ENCODE measurements at places on chromosomes 5 and 9.
A peak's percentile ranks its signal among the peaks of the same experiment; 100 is the strongest.

- no peak for DNase-seq
Observed at GRCh38 chr5:132389051-132389331, 19.5 kb downstream of the SLC22A5 start.

- no peak for DNase-seq
Observed at GRCh38 chr5:158429564-158429963, 570.6 kb upstream of the CLINT1 start.

DNA sequence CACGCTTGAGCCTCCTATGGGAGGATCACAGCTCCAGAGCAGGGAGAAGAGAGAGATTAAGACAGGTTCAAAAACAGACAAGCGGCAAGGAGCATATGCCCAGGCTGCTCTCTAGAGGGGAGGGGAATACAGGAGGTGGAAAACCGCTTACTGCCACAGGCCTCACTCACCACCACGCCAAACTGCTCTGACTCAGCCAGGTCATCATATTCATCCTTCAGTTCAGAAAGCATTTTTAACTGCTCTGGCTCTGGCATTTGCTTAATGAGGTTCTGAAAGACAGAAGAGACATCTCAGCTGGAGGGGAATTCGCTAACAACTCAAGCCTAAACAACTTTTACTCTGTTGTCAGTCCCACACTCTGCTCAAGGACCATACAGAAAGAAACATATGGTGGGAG lies 40.1 kb downstream of the PCDHGC5 start:
- no peak for DNase-seq

- peak; percentile 45 for DNase-seq
Observed at GRCh38 chr5:38783011-38783561, 62.7 kb upstream of the OSMR start.

GRCh38 chr9:88814577-88814976 lies 176.7 kb upstream of the S1PR3 start:
- no peak for DNase-seq

- no peak for DNase-seq
Observed at GRCh38 chr9:89808756-89809181, 204.0 kb downstream of the GADD45G start.

GRCh38 chr5:172721455-172722326 lies 49.3 kb downstream of the DUSP1 start:
- DNase-seq: no peak

GRCh38 chr5:601771-602465 lies 10.2 kb upstream of the CEP72 start:
- DNase-seq: no peak

DNA sequence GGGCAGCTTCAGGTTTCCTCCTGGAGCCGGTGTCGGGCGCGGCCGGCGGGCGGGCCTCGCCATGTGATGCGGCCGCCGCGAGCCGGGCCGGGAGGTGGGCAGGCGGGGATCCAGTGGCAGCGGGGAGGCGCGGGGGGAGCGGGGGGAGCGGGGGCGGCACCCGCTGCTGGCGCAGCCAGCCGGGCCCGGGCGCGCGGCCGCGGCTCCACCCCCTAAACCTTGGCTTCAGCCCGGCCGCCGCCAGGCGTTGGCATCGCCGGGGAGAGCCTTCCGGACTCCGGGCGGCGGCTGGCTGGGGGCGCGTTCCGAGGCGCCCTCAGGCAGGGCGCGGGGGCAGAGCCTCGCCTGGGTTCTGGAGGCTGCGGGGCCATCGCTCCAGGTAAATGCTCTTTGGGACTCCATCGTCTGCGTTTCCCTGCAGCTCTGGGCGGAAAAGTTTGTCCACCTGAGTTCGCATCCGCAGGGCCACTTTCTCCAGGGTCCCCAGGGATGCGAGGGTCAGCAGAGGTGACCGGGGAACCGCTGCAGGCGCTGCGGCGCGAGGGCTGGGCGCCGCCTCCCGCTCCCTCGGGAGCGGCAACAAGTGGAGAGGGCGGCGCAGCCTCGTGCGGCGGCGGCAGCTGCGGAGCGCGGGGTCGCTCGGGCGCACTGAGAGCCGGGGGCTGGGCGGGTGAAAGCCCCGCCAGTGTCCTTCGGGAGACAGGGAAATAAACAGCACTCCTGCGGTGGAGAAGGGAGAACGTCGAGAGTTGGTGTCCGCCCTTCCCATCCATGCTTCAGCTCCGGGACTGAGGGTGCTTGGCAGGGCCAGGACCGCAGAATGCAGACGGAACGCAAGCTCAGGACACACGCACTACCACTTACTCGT lies at the start of gene ARHGEF28:
Gene ARHGEF28, plus strand, starts transcription at position 253 of the 868 bp plus-strand sequence. CDS start 58,656 bp downstream, outside the sequence.
- DNase-seq: peak; percentile 67

DNA sequence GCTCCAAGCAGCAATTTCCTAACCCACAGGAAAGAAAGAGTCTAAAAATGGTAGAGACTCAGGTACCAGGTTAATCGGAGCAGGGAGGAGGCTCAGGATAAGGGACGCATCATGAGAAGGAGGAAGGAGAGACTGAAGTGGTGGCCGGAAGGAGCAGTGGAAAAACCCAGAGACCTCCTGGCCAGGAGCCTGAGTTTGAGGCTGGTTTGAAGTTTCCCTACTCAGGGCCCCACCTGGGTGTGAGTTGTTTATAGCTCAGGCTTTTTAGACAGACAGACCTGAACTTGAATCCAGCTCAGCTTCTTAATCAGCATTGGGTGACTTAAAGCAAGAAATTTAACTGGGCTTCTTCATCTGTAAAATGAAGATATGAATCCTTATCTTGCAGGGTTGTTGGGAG lies 11.9 kb upstream of the AQP7 start:
- no peak for DNase-seq

DNA sequence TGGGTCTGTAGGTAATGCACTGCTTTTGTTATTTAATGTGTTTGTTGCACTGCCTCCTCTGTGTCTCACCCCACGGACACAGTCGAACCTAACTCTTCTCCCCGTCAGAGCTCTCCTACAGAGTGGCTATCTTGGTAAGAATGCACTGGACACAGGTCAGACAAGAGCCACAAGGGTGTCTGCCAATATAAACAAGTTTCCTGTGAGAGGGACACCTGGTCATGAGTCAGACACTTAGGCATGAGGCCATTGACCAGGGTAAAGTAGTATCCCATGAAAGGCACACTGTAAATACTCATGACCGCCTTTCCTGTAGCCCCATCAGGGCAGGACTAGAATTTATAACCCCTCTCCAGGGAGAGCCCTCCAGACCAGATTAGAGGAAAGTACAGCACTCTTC lies 115.5 kb downstream of the SLC12A2 start:
- peak; percentile 9 for DNase-seq

DNA sequence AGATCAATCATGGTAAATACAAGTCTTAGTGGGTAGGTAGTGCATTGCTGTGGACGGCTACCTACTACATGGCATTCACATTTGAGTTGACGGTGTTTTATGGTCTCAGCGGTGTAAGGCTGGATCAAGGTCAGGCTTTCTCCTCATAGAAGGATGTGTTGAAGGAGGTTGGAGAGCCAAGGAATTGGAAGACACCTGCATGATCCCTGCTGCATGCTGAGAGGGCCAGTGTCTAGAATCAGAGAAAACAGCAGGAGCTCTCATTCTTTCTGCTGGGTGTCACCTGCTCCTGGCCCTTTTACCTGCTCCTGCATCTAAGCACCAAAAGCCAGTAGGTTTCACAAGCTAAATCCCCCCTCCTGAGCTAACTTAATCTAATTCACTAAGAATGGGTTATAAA lies 88.2 kb downstream of the RGS7BP start:
- no peak for DNase-seq

All from HTR-8/SVneo (cell line).